ENCODE measurements at places on chromosomes 1 and 21. TPM values are rescaled to one million over a fixed set of nuclear protein-coding genes. Genes with fewer than 3 reads are reported as not detected.

Gene CDA
- total RNA-seq: not detected

Gene HHAT
- total RNA-seq: 8.5 TPM

Gene BSND
- not detected for total RNA-seq

Gene GSTM1
- 24.3 TPM for total RNA-seq

Gene PCP4L1
- total RNA-seq: not detected

Gene TACSTD2
- 0.36 TPM for total RNA-seq

Gene CTTNBP2NL
- 24.4 TPM for total RNA-seq

Gene ADAMTS1
- total RNA-seq: 284 TPM

Gene YTHDF2
- total RNA-seq: 36.9 TPM

Gene ST7L
- 22.1 TPM for total RNA-seq

Gene BACH1
- total RNA-seq: 81.3 TPM

Gene CTH
- 7.6 TPM for total RNA-seq

Gene NR1I3
- total RNA-seq: not detected

Gene UBE2G2
- 96.3 TPM for total RNA-seq

Gene PRKACB
- 18.3 TPM for total RNA-seq

Gene TSPAN2
- total RNA-seq: 2.5 TPM

Gene ROR1
- total RNA-seq: 18.8 TPM

Gene CLCA4
- not detected for total RNA-seq

Gene ZNF683
- not detected for total RNA-seq

Gene HJV
- total RNA-seq: not detected

Gene TAL1
- total RNA-seq: 0.08 TPM

Gene NLRP3
- under 0.01 TPM for total RNA-seq

Gene KCNQ4
- total RNA-seq: not detected

Gene SPEN
- 20.5 TPM for total RNA-seq

Gene TSPEAR
- total RNA-seq: 0.08 TPM

Gene SYCP1
- not detected for total RNA-seq

Gene PLA2G2F
- not detected for total RNA-seq

Gene RUNX3
- total RNA-seq: not detected

Gene AK5
- total RNA-seq: 13.5 TPM

Gene FHAD1
- 0.63 TPM for total RNA-seq

Gene UBAP2L
- total RNA-seq: 115 TPM

Gene TMEM51
- 6.5 TPM for total RNA-seq

Gene OVAAL
- total RNA-seq: not detected

Gene EPS15
- total RNA-seq: 108 TPM

Gene GBP4
- 3.7 TPM for total RNA-seq

Gene ASAP3
- total RNA-seq: 46.9 TPM

Gene TLR5
- not detected for total RNA-seq

Gene METTL13
- total RNA-seq: 19.6 TPM

Gene RORC
- not detected for total RNA-seq

Gene CCDC181
- 3.1 TPM for total RNA-seq

Gene IGSF5
- total RNA-seq: not detected

Gene GJA5
- not detected for total RNA-seq

Gene ADORA1
- 6.5 TPM for total RNA-seq

Gene CTSK
- 547 TPM for total RNA-seq

Gene ZFP69
- total RNA-seq: 1.7 TPM

Gene ADORA3
- not detected for total RNA-seq

Gene PIGR
- total RNA-seq: not detected

Gene SLC1A7
- total RNA-seq: 3.8 TPM

Gene SLC9C2
- total RNA-seq: not detected

Gene BSDC1
- total RNA-seq: 52.3 TPM

Gene PCAT6
- total RNA-seq: not detected

Gene S100A4
- 585 TPM for total RNA-seq

Gene RHOU
- total RNA-seq: 4.2 TPM

Gene CELA3B
- not detected for total RNA-seq

Gene TTC39A
- 0.25 TPM for total RNA-seq

Gene PCSK9
- 2.5 TPM for total RNA-seq

Gene FCAMR
- total RNA-seq: not detected

Gene IVL
- not detected for total RNA-seq
